ENCODE measurements at places on chromosomes 2 and 18.
A peak's percentile ranks its signal among the peaks of the same experiment; 100 is the strongest.

- DNase-seq = no peak
Observed at GRCh38 chr2:231418820-231419640, 23.5 kb downstream of the B3GNT7 start.

DNA sequence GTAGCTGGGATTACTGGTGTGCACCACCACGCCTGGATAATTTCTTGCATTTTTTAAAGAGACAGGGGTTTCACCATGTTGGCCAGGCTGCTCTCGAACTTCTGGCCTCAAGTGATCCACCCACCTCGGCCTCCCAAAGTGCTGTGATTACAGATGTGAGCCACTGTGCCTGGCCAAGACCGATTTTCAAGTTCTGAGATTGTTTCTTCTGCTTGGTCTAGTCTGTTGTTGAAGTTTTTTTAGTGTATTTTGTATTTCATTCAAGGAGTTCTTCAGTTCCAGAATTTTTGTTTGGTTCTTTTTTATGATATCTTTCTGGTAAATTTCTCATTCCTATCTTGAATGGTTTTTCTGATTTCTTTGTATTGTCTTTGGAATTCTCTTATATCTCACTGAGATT lies 96.4 kb downstream of the ANKRD12 start:
- DNase-seq = no peak

DNA sequence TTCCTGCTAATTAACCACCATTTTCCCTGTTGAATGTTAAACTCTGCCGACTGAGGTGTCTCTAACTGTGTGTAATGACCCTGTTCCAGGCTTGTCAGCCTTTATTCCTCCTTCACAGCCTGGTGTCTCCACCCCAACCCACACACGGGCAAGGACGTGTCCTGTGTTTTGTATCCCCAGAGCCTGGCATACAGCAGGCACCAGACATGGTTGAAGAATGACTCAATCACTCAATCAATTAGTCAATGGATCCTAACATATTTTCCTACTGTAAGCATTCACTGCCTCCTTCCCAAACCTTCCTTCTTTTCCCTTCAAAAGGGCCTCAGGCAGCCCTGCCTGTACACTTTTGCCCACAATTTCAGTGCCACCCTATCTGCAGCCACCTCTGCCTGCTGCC lies 2.7 kb upstream of the TNS1 start:
- DNase-seq = no peak

GRCh38 chr2:156399950-156400705 lies 36.1 kb upstream of the GPD2 start:
- peak; percentile 66 for DNase-seq

- DNase-seq = peak; percentile 54
Observed at GRCh38 chr2:86426271-86426670, 14.9 kb upstream of the KDM3A start.

GRCh38 chr2:147449323-147449991 lies 395.4 kb upstream of the ACVR2A start:
- no peak for DNase-seq

DNA sequence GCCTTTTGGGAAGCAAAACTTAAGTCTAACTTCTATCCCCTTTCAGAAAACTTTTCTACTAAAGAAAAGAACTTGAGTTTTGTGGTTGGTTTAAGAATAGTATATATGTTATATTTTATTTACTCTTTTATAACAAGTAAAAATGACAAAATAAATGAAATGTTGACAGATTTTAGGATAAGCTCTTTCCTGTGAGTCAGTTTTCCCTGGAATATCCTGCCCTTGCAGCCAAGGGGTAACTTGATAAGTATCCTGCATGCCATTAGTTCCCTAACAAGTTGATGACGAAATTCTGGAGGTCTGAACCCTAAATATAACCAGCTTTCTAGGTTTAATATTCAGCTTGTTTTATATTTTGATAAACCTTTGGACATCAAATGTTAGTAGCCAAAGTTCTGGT lies 7.3 kb upstream of the HTR2B start:
- DNase-seq = no peak

Measured in LNCaP clone FGC (cell line).